ENCODE measurements at places on chromosomes 4 and X.

GRCh38 chr4:145891958-145892357 lies 46.7 kb downstream of the ZNF827 start:
- DNase-seq = no peak

DNA sequence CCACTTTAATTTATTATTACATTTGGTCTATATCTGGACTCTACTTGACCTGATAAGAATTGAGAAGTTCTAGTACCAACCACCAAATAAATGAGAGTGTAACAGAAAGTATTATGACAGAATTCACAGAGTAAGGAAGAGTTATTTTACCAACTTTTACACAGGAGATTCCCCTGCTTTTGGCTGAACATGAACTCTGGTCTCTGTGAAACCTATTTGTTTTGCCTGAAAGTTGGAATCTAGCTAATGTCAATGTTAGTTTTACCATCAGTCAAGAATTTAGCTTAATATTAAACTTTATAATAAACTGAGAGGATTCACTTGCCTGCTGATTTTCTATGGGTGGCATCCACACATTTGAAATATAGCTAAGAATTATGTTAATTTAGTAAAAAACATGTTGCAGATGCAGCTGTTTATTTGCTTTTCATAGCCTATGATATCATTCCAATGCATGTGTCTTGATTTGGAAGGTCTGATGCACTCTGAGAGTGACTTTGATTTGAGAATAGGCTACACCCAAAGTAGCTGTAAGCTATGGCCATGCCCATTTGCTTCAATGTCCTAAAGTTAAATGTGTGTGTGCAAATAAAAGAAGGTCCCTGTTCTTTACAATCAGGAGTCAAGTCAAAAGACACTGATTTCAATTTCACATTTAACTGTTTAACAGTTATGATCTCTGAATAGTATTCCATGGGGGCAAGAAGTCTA lies 150.9 kb upstream of the RASGEF1B start:
- no peak for DNase-seq

DNA sequence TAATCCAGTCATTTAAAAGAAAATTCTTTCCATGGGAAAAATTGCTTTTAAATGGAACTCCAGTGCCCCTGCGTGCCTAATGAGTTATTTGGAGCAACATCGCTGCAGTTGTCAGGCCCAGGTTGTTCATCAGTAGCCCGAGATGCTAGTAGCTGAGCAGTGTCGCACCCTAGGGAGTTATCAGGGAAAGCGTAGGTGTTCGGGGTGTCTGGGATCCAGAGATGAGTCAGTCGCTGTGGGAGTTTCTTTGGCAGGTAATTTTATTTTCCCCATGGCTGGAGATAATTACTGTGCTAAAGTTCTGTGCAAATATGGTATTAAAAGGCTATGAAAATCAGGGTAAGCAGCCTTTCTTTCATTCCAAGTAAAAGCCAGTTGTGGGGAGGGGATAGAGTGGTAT lies 49.4 kb downstream of the ANXA3 start:
- no peak for DNase-seq

DNA sequence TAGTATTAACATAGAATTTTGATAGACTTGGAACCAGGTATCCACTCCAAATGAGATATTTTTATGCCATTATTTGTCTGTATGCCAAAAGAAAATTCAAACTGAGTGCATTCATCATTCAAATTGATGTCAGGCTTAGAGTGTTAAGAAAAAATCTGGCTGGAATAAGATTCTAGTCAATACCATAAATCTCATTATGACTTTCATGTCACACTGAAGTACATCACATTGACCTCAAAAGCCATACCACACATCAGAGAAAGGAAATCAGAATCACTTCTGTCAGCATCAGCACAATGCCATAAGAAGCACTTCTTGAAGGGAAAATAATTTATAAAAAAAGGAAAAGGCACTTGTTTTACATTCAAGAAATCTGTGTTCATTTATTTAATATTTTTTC lies 119.0 kb upstream of the BMP3 start:
- DNase-seq = no peak

GRCh38 chr4:105714932-105715331 lies 6.3 kb downstream of the GSTCD start:
- DNase-seq = no peak

- no peak for DNase-seq
These were observed 8.2 kb downstream of the FANCB start for GRCh38 chrX:14864631-14865030.

GRCh38 chr4:74056114-74056857 lies 17.8 kb upstream of the CXCL3 start:
- DNase-seq = no peak

DNA sequence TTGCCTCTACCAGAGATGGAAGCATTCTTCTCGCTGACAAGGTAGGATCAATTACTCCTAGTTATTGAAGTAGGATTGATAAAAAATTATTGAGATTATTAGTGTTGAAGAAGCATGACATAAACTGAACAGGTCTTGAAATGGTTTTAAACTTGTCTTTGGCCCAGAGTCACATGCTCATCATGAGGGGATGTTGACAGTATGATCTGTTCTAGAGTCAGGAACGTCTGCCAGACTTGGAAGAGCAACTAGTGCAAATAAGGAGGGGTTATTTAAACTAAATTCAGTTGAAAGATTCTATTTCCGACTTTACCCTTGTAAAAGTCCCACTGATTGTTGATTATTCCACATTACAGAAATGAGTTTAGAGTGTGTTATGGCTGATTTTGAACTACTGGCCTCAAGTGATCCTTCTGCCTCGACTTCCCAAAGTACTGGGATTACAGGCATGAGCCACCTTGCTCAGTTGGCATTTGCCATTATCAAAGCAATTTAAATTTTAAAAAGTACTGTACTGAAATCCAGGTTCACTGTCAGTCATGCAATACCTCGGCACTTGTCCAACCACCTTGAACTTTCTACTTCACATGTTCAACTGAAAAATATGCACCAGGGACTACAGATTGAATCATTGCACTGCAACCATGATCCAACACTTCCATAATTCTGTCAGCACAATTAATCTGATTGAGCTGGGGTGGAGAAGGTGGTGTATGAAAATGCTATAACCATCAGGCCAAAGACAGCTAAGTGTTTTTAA lies 19.7 kb downstream of the FABP2 start:
- no peak for DNase-seq

DNA sequence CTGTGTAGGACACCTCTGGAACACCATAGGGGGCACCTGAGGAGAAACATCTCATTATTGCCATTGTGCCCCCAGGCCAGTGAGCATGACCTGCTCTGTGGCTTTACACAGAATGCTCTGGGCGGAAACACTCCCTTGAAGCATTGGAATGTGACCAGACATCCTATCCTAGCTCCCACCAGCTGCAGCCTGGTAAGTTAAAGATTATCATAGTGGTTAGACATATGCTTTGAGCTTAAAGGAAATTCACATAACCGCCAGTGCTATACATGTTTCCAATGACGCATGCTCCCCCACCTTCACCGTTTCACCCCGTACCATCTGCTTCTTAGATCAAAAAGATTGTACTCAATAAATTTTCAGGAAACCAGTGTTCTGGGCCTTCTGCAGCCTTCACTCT lies 217.7 kb upstream of the CENPE start:
- DNase-seq = no peak

DNA sequence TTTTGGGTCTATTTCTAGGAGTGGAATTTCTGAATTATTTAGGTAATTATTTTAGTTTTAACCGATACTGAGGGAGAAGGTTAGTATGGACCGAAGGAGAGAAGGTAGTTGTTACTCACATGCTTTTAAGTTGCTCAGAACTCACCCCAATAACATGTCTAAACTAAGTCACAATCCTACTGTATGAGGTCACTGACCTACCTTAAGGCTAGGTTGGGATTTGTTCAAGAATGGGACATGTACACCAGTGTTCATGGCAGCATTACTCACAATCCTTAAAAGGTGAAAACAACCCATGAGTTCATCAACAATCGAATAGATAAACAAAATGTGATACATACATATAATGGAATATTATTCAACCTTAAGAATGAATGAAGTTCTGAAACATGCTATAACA lies 90.5 kb downstream of the MSN start:
- no peak for DNase-seq

DNA sequence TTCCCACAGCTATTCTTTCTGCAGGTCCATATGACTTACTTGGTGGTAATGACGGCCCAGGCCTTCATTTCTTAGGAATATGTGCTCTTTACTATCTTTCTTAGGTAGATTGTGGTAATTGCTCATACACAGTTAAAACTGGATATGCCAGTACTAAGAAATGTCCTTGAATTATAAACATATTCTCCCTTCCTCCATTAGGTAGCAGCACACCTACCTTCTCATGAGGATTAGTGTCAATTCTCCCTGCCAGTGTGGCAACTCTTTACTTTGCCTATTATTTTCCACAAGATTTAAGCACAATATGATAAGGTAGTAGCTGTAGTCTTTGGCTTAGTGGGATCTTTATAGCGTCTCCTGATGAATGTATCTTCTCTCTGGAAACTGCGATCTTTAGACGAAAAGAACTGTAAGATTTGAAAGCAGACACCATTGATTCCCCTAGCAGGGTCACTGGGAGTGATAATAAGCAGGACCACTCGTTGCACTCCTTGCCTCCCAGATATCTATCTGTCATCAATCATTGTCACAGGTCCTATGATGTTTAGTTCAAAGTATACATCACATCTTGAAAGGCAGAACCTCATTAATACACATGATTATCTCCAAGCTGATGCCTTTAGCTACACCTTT lies 1240.7 kb downstream of the C4orf33 start:
- DNase-seq = no peak

DNA sequence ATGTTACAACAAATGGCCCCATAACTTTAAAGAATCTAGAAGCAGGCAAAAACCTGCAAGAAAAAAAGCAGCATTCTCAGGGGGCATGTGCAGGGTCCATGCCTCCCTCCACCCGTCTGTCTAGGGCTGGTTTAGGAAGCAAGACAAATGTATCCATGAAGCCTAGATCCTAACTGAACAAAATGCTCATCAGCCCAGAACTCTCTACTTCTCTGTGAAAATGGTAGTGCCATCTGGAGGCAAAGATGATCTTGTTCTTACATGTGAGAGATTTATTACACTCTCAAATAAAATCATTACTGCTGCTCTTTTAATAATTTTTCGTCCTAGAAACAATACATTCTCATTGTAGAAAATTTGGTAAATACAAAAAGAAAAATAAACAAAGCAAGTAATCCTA lies 26.7 kb downstream of the NR3C2 start:
- no peak for DNase-seq

- DNase-seq = no peak
These were observed 677.8 kb downstream of the ADGRL3 start for GRCh38 chr4:61877893-61878292.

- no peak for DNase-seq
These were observed 473.4 kb downstream of the PCDH7 start for GRCh38 chr4:31193521-31193920.

DNA sequence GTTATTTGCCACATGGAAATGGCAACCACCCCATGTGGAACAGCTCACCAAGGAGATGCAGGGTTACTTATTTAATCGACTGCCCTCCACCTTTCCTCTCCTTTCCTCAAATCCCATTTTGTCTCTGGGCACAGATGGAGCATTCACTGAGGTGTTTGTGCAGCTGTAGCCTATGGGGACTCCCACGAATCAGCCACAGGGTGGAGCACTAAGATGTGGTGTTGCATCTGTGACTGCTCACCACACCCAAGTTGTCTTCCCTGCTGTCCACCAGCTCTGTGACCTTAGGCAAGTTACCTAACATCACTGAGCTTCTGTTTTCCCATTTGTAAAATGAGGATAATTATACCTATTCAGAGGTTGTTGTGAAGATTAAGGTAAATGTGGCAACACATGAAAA lies 252.4 kb upstream of the CPEB2 start:
- DNase-seq = no peak

DNA sequence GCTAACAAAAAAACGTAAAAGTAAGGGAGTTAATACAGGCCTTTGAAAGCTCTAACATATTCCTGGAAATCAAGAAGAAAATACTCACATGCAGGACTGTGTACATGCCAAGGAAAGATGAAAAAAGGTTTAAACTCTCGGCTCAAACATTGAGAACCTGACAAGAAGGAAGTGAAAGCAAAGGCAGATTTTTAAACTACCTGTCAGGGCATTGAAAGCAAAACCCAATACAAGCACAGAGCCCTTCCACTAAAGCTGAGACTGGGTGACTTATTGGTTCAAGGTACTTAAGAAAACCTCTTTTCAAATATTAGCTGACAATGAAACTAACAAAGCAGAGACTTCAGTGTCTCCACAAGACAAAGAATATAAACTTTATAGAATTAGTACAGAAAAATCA lies 313.0 kb upstream of the GRID2 start:
- no peak for DNase-seq

- DNase-seq = no peak
These were observed 1729.9 kb upstream of the PCDH10 start for GRCh38 chr4:131419147-131419546.

GRCh38 chr4:14083150-14083549 lies 455.6 kb upstream of the BOD1L1 start:
- DNase-seq = no peak

DNA sequence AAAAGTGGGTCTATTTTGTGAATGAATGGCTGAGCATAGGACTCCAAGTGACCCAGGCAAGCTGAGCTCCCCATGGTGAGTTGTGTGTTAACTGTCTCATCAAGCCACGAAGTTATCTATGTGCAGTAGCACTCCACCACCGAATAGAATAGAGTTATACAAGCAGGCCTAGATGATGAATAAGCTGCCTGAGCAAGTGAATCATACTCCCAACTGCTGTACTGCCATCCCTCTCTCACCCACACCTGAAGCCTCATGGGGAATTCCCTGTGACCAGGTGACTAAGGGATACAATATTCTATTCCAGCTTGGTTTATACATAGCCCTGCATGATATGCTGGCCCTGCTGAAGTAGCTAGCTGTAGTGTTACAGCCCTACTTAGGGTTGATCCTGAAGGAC lies 38.7 kb downstream of the KDM5C start:
- DNase-seq = no peak

DNA sequence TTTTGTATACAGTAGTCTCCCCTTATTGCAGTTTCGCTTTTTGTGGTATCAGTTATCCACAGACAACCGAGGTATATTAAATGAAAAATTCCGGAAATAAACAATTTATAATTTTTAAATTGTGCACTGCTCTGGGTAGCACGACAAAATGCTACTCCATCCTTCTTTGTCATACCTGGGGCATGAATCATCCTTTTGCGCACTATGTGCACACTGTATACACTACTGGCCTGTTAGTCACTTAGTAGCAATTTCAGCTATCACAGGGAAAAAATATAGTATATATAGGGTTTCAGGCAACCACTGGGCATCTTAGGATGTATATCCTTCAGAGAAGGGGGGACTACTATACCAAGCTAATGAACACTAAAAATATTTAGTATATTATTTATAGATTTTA lies 198.8 kb upstream of the FAT4 start:
- DNase-seq = no peak

DNA sequence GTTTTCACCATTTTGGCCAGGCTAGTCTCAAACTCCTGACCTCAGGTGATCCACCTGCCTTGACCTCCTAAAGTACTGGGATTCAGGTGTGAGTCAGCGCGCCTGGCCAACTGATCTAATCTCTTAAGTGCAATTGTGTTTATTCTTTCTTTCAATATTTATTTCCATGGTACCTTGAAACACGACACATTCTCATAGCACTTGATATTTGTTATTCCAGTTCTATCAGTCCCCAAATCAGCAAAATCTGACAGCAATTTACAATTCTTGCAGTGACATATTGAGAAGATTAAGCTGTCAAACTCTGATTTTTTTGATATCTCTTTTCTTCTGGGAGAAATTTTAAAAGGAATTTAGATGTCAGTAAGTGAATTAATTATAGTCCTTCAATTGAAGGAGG lies 218.1 kb upstream of the FAT4 start:
- no peak for DNase-seq

- no peak for DNase-seq
These were observed 14.9 kb upstream of the DCAF8L1 start for GRCh38 chrX:27996132-27996531.

- DNase-seq = no peak
These were observed 7.7 kb upstream of the F11 start for GRCh38 chr4:186258216-186258811.

All from ascending aorta (tissue), 2 donors.